Midbrain (tissue), 1 donor: ENCODE measurements at places on chromosomes 12 and 14.

- DNase-seq, result no peak
Measured at GRCh38 chr12:87469295-87469694, 559.9 kb downstream of the C12orf50 start.

DNA sequence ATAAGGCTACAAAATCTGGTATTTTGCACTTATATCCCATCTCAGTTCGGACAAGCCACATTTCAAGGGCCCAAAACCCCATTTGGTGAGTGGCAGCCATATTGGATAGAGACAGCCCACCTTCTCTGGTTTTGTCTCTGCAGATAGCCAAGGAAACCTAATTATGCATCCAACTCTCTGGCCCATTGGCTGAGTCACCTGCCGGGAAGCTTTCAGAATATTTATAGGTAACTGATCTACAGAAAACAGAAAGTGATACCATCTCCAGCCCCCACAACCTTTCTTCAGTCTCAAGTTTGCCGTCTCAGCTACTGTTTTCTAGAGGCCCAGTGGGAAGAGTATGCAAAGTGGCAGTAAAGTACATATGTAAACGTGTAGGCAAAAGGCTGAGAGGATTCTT, 33.7 kb upstream of the PPP1CC start:
- no peak for DNase-seq

GRCh38 chr14:31189346-31190218, 18.0 kb downstream of the HECTD1 start:
- no peak for DNase-seq

DNA sequence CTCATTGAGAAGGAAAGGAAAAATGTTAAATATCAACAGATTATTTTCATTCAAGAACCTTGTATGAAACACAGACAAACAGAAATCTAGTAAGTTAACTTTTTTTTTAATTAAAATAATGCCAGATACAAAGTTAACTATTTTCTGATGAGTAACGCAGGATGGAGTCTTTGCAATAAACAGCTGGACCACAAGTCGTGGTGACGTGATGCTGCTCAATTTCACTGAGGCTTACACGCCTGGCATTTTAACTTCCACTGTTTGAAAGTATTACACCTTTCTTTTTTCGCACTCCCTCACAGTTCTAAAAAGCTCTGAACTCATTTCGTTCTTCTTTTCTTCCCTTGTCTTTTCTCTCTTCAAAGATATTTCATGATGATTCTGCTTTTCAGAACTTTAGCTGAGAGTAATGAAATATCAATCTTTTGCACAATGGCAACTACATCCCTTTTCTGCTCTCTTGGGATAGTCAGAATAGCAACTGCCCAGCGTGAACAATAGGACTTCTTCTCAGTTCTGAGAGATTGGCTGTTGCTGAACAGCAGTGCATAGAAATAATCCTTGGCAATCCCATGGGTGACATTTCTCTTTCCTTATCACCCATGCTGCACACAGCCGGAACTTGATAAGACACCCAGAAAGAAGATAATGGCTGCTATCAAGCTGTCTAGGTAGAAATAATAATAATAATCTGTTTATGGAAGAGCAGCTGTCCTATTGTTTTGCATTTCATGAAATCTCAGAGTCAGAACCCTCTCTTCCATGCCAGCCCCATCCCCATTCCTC, 160.5 kb downstream of the BTG1 start:
- DNase-seq, result peak; percentile 21

GRCh38 chr12:6277982-6278438, 32.5 kb upstream of the PLEKHG6 start:
- no peak for DNase-seq

DNA sequence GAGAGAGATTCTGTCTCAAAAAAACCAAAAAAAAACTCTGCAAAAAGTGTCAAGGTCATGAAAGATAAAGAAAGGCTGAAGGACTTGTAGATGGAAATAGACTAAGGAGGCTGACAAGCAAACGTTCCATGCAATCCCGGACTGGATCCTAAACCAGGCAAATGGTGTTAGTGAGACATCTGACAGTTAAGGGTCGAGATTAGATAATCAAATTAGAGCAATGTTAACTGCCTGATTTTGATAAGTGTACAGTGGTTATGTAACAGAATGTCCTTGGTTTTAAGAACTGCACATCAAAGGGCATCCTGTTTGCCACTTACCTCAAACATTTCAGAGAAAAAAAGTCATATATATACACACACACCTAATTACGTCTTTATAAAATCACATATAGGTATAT, 3.5 kb upstream of the RAN start:
- no peak for DNase-seq

- DNase-seq, result no peak
Measured at GRCh38 chr14:59739794-59740193, 130.8 kb downstream of the RTN1 start.

- DNase-seq, result no peak
Measured at GRCh38 chr14:97581016-97581415, 783.8 kb downstream of the VRK1 start.
